ENCODE measurements at places on chromosomes 11 and 22. TPM values are rescaled to one million over a fixed set of nuclear protein-coding genes. Genes with fewer than 3 reads are reported as not detected.

ILK gene
- 210 TPM for total RNA-seq

NFAM1 gene
- not detected for total RNA-seq

DNA sequence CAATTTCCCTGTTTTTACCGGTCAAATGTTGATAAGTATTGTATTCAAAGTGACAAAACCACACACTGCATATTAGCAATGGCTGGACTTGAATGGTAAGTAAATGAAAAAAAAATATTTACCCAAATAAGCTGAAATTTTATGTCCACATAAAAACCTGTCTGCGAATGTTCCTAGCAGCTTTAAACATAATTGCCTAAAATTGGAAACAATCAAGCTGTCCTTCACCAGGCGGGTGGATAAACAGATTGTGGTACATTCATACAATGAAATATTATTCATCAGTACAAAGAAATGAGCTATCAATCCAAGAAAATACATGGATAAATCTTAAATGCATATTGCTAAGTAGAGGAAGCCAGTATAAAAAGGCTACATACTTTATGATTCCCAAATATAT, 1067.8 kb downstream of the LRRC4C start:
- no peak for DNase-seq

- no peak for DNase-seq
Measured at GRCh38 chr11:133951327-133952198, 5.2 kb downstream of the IGSF9B start.

GRCh38 chr11:31927982-31928381, 116.9 kb upstream of the PAX6 start:
- no peak for DNase-seq

DNA sequence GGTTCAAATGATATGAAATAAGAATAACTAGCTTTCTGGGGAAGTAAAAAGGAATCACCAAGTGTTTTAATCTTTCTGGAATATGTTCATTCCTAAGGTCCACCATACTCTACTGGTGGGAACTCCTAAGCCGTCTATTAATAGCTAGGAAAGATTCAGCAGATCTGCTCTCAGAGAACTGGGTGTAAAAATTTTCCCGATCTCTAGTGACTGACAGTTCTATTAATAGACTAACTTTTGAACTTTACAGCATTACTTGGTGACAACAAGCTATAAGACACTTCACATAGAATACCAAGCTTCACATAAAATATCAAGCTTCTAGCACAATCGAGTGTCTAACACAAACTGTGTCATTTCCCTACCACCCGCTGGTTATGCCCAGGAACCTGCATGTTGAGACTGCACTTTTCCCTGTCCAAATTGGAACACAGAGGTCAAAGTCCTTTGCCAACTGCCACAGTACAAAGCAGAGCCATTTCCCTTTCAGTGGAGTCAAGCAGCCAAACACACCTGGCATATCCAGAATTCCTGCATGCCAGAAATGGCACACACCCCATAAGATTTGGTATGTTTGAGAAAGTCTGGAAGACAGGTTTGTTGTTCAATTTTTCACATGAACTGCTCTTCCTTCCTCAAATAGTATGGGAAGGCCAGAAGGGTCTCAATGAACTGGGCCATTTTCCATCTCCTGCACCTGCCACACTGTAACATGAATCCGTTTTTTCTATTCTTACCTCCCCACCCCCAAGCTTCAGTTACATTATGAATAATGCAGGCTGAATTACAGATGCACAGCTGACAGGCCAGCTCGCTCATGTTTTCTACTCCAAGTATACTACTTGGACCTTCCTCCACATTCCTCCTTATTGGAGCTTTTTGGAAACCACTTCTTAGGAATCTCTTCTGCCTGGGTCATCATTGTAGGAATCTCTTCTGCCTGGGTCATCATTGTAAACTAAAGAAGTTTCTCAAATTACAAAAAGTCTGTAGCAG, 3.7 kb downstream of the OSBP start:
- DNase-seq, result peak; percentile 62

- no peak for DNase-seq
Measured at GRCh38 chr11:8373519-8374432, 110.1 kb upstream of the LMO1 start.

GRCh38 chr11:126511475-126512115, 156.1 kb downstream of the ST3GAL4 start:
- DNase-seq, result no peak

GRCh38 chr11:69635804-69636511, 5.0 kb upstream of the CCND1 start:
- DNase-seq, result no peak

DNA sequence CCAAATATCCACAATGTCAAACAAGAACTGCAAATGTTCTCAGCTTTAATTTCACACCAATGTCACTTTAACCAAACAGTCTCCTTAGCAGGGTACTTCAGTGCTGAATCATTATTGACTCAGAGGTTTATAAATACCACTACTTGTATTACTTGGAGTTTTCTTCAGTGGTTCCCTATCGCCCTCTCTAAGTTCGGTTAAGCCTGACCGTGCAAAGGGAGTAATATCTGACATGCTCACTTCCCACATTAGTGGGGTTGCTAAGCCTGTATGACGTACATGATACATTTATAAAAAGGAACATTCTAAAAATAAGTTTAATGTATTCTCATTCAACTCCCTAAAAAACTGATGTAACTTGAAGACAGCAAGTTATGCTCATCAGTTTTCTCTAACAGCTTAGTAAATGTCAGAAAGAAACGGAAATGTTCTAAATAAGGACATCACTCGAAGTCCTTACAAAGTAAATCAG, 93.1 kb upstream of the ZC3H12C start:
- peak; percentile 98 for DNase-seq

DNA sequence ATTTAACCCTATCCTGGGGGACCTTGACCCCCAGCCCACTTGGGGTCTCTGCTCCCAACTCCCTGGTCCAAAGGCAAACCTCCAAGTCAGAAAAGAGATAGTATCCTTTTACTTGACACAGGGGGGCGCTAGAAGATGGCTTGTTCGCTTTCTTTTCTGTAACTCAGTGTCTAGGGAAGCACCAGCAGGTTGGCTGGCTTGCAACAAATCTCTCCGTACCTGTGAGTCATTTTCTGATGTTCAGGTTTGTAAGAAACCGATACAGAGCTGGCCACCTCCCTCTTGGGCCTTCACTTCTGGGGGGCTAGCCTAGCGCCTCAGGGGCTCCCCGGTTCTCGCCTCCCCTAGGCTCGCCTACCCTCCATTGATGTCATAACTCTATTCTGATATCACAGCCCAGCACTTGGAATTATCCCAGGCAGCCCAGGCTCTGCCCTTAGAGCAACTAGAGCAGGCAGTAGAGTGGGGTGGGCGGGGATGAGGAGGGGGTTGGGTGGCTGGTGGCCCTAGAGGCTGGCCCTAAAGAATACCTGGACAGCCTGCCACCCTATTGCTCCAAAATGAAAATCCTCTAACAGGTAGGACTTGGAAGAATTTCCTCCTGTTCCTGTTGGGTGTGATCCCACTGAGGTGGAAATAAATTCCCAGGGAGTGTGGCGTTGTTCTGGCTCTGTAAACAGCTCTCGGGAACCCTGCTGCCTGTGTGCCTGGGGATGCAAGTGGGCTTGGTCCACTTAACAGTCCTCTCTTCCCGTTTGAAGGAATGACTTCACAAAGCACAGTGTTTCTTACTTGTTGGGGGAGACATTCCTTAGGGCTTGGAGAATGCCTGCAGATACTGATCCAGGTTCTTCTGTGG, 69.4 kb downstream of the OSBP2 start:
- DNase-seq, result peak; percentile 66

GRCh38 chr22:50031189-50032091, 18.9 kb upstream of the IL17REL start:
- no peak for DNase-seq

Measured in LHCN-M2 (cell line).